Regular cardiac myocyte (primary cell): ENCODE measurements at places on chromosomes 5 and 9. TPM values are rescaled to one million over a fixed set of nuclear protein-coding genes. Genes with fewer than 3 reads are reported as not detected.

The PTGER4 gene
- total RNA-seq, result 9.6 and 11.0 TPM in 2 replicates

The MEF2C gene
- 31.3 and 41.2 TPM in 2 replicates for total RNA-seq

The CCNI2 gene
- not detected in 2 replicates for total RNA-seq

The TUT7 gene
- 38.0 and 42.3 TPM in 2 replicates for total RNA-seq

The LHX3 gene
- total RNA-seq, result under 0.01 TPM in 1 of 2 replicates, not detected in the other

The SEMA4D gene
- total RNA-seq, result 0.19 and 0.28 TPM in 2 replicates

The PDE6A gene
- not detected in 2 replicates for total RNA-seq

The TCF7 gene
- under 0.01 and 0.38 TPM in 2 replicates for total RNA-seq

The DDX4 gene
- total RNA-seq, result 0.28 TPM in 1 of 2 replicates, not detected in the other

The PHF24 gene
- 0.28 TPM in 1 of 2 replicates, not detected in the other for total RNA-seq

The LARP1 gene
- 40.0 and 66.7 TPM in 2 replicates for total RNA-seq

The NUP214 gene
- 8.6 and 8.7 TPM in 2 replicates for total RNA-seq

The INSL6 gene
- not detected in 2 replicates for total RNA-seq

The KIAA1958 gene
- 1.3 and 2.5 TPM in 2 replicates for total RNA-seq

The CRHBP gene
- 9.2 and 200 TPM in 2 replicates for total RNA-seq

The OR1J2 gene
- total RNA-seq, result 0.28 TPM in 1 of 2 replicates, not detected in the other

The REXO4 gene
- 14.7 and 27.8 TPM in 2 replicates for total RNA-seq

The IFNA6 gene
- total RNA-seq, result not detected in 2 replicates

The GOLM1 gene
- total RNA-seq, result 67.4 and 73.2 TPM in 2 replicates

The BOD1 gene
- total RNA-seq, result 76.9 and 79.5 TPM in 2 replicates
